ENCODE measurements at places on chromosomes 12 and 14.

DNA sequence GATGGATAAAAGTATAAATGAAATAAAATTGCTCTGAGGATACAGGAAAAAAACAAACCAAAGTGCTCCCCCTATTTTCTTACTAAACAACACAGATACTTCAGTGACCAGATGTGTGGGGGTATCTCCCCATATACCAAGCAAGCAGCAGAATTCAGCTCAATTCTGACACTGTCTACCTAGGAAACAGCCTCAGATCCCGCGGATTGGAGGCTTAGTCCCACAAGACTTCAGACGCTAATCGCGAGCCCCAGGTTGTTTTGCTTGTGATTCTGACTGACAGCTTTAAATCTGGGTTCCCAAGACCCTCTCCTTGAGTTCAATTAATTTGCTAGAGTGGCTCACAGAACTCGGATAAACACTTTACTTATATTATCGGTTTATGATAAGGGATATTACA lies 17.3 kb downstream of the NFKBIA start:
- DNase-seq = no peak

GRCh38 chr14:31241450-31242114 lies 34.0 kb upstream of the HECTD1 start:
- DNase-seq = no peak

DNA sequence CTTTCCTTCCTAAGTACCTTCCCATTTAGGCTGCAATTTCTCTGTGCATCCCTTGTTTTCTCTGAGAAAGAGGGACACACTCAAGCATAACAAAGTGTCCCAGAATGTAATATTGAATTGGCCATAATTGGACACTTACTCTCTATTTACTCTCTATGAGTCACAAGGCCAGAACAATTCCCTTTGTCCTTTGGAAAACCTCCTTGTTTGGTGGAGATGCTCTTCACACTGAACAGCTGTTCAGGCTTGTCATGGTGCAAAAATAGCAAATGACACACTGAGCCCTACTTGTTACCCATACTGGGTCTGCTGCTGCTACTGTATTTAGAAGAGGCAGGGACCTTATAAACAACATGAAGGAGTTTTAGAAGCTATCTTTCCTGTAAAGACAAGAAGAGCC lies 1590.5 kb upstream of the TMEM132C start:
- peak; percentile 79 for DNase-seq

DNA sequence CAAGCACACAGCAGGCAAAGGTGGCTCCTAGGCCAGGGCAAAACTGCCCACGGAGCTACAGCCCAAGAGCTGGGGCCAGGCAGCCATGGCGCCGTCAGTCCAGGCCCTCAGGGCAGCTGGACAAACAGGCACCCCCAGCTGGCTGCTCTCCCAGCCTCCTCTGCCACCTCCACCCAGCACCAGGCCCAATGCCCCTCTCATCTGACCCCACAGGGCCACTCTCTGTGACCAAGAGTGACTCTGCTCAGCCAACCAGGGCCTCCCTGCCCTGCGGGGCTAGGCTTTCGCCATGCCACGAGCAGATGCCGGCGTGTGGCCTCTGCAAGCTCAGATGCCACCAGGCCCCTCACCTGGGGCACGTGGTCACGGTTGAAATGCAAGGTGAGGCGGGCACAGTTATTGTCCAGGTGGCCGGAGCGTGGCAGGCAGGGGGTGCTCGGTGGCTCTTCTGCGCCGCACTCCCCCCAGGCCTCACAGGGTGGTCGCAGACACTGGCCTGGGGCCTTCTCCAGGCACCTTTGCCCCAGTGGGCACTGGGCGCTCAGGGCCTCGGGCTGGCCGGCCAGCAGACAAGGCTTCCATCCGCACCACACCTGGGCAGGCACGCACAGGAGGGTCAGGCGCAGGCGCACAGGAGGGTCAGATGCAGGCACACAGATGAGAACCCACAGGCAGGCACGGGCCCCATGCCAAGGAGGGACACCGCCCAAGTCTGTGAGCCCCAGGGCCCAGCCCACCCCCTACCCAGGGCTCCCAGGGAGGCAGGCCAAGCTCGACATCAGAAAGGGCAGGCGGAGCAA lies 23.0 kb downstream of the JAG2 start:
- no peak for DNase-seq

DNA sequence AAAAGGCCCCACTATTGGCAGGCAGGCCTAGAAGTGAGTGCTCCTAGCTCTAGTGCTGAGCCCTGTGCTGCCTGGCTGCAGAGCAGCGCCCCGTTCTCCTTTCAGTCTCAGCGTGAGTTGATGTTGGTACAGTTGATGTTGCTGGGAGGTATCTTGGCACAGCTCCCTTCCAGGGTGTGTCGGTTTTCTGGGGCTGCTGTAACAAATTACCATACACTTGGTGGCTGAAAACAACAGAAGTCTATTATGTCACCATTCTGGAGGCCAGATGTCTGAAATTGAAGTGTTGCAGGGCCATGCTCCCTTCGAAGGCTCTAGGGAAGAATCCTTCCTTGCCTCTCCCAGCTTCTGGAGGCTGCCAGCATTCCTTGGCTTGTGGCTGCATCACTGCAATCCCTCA lies 151.4 kb downstream of the TSPAN9 start:
- no peak for DNase-seq

DNA sequence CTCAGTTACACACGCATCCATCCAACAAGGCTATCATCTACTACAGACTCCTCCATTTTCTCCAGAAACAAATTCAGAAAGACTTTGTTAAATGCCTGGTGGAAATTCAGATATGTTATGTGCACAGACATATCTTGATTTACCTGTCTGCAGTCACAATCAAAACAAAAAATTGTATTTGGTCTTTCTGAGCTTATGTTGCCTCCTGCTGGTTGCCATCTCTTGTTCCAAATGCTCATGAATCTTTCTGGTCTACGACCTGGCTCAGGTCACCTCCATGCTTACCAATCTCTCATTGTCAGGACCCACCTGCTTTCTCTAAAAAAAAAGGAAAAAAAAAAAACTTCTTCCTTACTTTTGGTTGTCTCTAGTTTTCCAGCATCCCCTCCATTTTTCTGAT lies 169.2 kb upstream of the PLXNC1 start:
- no peak for DNase-seq

DNA sequence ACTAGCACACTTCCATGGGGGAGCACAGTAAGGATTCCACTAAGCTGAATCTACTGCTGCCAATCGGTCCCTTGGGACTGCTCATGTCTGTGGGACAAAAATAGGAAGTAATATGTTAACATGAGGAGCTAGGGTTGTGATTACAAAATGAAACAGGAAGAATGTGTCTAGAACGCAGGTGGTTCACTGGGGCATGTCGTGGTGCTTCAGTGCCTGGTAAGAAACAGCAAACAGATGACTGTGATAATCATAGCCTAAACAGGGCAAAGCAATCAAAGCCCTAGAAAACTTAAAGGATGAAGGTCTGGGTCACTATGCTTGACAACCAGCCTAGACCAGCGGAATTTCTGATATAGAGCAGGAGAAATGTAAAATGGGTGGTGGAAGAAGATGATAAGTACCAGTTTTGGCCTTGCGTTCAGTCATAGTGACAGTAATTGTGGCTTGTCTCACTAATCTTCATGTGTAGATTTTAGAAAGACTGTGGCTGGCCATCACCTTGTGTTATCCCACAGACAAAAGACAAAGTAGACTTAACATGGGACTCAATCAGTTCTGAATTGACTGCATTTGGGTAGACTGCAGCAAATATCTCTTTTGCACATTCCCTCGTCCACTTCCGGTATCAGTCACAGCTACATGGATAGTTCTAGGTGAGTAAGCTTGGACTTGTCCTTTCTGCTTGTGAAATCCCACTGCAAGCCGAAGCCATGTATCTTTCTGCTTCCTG lies 51.4 kb downstream of the WASHC3 start:
- no peak for DNase-seq

DNA sequence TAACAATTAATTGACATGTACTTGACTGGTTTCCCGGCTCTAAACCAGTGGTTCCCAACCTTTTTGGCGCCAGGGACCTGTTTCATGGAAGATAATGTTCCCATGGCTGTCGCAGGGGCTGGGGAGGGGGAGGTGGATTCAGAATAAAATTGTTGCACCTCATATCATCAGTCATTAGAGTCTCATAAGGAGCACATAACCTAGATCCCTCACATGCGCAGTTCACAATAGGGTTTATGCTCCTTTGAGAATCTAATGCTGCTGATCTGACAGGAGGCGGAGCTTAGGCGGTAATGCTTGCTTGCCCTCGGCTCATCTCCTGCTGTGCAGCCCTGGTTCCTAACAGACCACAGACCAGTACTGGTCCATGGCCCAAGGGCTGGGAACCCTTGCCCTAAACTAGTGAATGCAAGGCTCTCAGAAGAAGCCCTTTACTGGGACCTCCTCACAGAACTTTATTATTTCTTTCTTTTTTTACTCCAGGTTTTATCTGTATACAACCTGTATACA lies 86.4 kb upstream of the SINHCAF start:
- no peak for DNase-seq

DNA sequence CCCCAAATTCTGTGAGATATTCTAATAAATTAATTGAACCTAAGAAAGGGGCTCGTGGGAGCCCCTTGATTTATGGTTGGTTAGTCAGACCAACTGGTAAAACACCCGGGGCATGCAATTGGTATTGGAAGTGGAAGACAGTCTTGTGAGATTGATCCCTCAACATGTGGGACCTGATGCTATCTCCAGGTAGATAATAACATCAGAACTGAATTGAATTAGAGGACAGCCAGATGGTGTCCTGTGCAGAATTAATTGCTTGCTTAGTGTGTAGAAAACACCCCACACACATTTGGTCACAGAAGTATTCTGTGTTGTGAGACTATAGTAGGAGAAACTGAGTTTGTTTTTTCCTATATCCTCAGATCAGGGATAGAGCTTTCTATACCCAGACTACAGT lies 22.0 kb downstream of the PYROXD1 start:
- DNase-seq = no peak

DNA sequence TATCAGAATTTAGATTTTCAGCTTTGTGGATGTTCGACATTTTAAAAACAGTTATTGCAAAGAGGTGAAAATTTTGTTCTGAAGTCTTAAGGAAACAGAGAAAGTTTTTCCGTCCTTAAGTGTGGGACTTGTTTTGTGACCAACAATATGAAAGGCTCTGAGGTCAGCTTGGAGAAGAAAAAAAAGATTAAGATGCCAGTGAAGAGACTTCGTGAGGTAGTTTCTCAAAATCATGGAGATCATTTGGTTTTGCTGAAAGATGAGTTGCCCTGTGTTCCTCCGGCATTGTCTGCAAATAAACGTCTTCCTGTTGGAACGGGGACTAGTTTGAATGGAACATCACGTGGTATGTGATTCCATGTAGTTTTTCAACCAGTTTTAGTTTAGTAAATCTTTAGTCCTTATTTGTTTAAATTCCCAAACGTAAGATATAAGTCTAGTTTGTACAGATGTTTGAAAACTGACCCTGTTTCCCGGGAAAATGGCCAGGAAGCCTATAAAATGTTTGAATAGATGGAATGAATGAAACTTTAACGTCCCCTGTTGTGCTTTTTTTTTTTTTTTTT lies 682 bp downstream of the KIAA0586 start:
- no peak for DNase-seq

GRCh38 chr14:33508126-33509062 lies 442.5 kb downstream of the EGLN3 start:
- DNase-seq = no peak

DNA sequence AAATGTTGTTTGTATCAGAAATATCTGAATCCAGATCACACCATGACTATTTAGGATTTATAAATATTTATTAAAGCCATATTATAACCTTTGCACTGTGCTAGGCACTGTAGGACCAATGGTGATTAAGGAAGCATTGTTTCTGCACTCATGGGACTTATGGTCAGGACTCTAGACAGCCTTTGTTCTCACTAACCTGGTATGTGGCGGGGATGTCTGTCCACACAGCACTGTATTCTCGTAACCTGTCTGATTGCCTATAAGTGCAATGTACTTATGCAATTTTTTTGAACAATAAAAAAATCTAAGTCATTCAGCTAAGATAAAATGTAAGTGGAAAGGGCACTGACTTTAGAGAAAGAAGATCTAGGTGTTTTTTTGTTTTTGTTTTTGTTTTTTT lies 6.7 kb upstream of the SSPN start:
- no peak for DNase-seq

DNA sequence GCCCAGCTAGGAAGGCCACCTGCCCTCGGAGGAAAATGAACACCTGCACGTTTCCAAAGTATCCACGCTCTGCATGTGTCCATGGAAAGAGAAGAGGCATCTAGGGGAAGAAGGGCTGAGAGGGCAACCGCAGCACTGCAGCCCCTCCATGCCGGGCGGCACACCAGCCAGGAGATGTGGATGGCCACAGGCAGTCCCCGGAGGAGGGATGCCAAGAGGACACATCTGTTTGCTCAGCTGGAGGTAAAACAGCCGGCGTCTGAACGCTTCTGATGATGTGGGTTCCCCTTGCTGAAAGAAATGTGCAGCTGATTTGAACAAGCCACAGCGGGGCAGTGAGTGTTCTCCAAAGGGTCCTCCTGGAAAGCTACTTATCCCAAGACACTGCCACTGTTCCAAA lies 34.0 kb downstream of the CHGA start:
- no peak for DNase-seq

DNA sequence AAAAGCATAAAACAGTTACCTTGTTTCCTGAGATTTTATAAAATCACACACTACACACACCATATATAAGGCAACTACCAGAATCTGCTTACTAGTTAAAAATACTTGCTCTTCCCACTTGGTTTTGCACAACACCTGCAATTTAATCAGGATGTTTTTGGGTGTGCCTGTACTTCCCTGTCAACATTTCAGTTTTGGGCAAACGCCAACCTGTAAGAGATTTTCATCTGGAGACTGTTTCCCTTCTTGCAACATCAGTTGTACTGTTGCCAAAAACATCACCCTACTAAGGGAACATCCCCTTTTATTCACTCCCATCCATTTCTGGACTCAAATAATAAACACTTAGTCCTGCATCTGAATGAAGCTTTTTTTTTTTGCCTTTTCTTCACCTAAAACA lies 172.3 kb downstream of the DUSP6 start:
- DNase-seq = no peak

DNA sequence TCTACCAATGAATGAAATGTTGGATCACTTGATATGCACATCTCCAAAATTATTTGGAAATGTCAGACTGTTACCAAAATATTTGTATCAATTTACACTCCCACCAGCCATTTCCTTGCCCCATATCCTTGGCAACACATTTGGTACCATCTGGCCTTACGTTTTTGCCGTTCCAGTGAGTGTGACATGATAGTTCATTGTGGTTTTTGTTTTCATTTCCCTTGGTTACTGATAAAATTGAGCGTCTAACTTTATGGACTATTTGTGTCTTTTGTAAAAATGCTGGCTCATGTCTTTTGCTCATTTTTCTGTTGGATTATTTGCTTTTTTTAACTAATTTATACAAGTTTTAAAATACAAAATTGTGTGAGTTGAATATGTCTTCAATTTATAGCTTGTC lies 11.0 kb downstream of the KLHDC1 start:
- DNase-seq = no peak

Measured in NCI-H1930 (cell line).